ENCODE measurements at places on chromosomes 7 and 10. TPM values are rescaled to one million over a fixed set of nuclear protein-coding genes. Genes with fewer than 3 reads are reported as not detected.

Gene CTAGE15
- 0.13 TPM for total RNA-seq

Gene CACNB2
- 1.3 TPM for total RNA-seq

Gene VWA2
- total RNA-seq = 0.04 TPM

Gene AKR1D1
- total RNA-seq = not detected

Gene TMEM273
- 9.5 TPM for total RNA-seq

Gene ARMH3
- total RNA-seq = 7.1 TPM

Gene IKZF1
- 1.6 TPM for total RNA-seq

Gene SYCE1
- total RNA-seq = 0.13 TPM

Gene MYOZ1
- total RNA-seq = 552 TPM

Gene ARHGAP22
- 1.2 TPM for total RNA-seq

Gene CNPY1
- 0.18 TPM for total RNA-seq

Gene DLX5
- total RNA-seq = 0.13 TPM

Gene BAMBI
- total RNA-seq = 8.9 TPM

Gene SLC13A4
- 0.09 TPM for total RNA-seq

GRCh38 chr10:22630234-22631174, 83.9 kb downstream of the PIP4K2A start:
- peak; percentile 64 for DNase-seq

GRCh38 chr7:21903020-21903786, 42.5 kb downstream of the CDCA7L start:
- no peak for DNase-seq

DNA sequence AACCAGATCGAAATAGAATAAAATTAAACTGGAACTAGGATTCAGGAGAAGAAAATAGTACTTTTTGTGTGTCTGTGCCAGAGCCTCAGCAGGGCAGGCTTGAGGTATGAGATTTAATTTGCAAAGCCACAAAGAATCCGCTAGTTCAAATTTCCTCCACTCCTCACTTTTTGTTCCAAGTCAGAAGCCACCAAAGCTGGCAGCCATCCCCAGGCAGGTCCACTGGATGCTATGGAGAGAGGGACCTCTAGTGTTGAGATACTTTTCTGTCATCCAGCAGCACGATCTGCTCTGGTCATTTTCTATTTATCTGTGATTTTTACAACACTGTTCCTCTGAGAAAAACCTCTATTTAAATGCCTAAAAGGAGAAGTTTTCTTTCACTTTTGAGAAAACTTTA, 147.9 kb upstream of the FRMD4A start:
- peak; percentile 94 for DNase-seq

DNA sequence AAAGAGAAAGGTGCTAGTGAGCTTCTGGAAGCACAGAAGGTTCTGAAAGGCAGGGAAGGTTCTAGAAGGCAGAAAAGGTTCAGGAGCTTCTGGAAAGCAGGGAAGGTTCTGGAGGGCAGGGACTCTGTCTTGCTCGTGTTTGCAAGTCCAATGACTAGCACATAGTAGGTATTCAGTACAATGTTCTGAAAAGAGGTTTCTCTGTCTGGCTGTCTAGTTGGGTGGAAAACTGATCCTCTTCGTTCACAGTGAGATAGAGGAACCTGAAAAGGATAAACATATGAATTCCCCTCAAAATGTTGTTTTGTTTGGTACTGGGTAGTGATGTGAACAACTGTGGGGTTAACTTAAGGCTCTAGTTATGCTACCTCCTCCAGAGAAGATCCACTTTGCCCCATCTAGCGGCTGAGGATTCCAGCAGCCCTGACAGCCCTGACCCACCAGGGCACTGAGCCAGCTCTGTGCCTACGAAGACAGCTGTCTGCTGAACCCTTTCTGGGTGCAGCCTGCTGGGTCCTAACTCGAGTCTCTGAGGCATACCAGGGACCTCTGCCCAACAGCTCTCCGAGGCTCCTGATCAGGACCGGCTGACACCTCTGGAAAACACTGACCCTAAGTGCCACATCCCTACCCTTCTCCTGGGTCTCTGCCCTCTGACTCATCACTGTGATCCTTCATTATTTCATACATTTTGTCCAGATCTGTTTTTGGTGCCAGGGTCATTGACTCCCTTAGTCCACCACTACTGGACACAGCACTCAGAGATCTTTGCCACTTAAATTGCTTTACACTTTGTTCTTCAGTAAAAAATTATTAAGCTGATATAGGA, 15.4 kb downstream of the PTPRN2 start:
- DNase-seq = peak; percentile 45

- DNase-seq = no peak
Measured at GRCh38 chr10:101724446-101724845, 29.5 kb upstream of the FBXW4 start.

DNA sequence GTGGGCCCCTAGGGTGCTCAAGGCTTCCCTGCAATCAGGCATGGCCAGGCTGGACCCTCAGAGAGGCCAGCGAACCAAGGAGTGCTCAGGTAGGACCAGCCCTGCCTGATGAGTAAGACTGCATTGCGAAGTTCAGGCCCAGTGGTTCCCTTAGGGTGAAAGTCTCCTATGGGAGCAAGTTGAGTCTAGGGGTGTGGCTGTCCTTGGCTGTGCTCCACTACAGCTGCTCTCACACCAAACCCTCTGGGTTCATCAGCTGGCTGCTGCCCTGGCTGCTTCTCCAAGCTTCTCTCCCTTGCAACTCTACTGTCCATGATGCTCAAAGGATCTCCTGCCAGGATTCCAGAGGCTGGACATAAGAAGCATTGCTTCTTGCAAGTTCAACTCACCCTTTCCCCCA, 18.7 kb downstream of the FAM25A start:
- DNase-seq = no peak

DNA sequence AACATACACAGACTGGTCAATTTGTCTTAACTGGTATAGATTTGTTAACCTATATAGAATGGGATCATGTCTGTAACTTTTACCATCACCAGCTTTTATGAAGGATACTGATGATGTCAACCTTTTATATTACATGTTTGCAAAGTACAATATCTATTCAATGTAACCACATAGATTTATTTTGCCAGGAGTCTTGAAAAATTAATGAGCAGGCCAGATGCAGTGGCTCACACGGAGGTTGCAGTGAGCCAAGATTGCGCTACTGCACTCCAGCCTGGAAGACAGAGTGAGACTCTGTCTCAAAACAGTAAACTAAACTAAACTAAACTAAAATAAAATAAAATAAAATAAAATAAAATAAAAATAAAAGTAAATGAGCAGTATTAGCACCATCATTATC, 30.0 kb upstream of the PARD3 start:
- peak; percentile 79 for DNase-seq

DNA sequence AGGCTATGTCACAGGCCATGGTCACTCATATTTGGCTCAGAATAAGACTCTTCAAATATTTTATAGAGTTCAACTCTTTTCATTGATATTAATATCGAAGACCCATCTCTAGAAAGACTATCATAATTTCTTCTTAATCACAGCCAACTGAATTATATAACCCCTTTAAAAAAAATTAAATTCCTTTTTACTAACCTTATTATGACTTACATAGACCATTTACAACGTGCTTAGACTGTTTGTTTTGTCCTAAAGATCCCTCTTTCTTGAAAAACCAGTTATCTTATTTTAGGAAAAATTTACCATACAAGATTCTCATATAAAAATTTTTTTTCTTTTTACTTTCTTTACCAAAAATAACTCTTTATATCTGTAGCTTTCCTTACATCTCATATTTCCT, 10.2 kb upstream of the TMEM254 start:
- no peak for DNase-seq

DNA sequence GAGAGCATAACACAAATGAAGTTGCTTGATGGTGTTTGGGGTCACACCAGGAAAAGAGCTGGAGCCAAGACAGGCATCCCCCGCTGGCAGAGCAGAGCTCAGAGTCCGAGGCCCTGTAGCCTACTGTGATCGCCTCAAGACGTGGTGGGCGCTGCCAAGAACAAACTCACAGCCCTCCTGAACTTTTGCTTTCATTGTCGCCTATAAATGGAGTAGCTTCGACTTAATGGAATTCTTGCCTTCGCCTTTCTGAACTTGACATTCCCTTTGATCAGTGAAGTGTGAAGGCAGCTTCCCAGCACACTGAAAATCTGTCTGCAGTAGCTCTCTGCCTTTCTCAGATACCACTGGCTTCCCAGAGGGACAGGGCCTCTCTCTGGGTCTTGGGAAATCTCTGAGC, 21.3 kb downstream of the CPXM2 start:
- no peak for DNase-seq

- no peak for DNase-seq
Measured at GRCh38 chr10:44033008-44033407, 351.9 kb downstream of the CXCL12 start.

DNA sequence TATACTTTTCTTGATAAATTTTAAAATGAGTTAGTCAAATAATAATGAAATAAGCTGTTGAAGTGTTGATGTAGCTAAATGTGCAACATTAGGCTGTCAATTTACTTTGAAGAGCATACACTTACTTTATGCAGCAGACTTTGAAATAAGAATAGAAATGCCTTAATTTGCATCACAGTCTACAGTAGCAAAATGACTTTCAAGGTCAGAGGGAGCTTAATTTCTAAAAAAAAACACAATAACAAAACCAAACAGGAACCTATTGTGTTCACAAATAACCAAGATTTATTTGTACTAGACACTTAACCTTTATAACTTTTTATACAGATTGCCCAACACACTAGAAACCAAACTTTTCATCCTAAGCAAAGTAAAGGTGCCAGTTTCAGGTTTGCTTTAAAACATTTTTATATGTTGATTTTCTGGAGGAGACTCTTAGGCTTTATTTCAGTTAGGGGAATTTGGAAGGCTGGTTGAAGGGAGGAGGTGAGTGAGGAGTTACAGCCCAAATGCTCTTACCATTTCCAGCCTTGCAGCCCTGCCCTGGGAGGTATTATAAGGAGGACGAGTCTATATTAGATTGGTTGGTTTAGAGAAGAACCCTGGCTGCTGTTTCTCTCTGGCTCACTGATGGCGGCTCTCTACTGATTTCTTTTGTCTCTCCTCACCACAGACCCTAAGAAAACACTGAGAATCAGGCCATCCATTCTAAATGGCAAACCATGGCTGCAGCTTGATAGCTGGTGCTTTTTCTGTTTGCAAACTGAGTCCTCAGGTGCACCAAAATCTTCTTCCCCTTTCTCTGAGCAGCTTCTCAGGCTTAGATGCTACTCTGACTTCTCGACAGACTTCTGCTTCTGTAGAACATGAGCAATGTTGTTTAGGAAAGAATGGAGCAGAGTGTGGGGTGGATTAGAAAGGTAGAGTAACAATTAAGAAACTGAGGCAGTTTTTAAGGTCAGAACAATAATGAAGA, 55.2 kb upstream of the RPA3 start:
- DNase-seq = no peak

DNA sequence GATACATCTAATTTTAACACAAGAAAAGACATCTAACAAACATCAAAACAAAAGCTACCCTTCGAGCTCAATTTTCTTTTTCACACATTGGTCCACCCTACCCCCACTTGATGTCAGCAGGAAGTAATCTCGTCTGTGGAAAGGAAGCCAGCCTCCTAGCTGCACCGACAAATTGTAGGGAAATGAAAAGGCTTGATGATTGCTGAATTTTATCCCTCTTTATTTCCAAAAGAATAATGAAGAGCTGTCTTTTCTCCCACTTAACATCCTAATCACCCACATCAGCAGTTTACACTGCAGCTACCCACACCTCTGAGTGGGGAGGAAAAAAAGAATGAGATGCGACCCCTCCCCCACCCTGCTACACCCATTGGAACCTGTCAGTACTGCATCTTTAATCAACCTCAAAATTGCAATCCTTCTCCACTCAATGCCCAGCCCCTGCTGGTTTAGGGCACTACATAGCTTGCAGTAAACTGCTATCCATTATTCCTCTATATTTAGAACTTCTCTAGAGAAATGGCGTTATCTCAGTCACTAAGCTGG, 10.6 kb upstream of the CPVL start:
- DNase-seq = no peak

GRCh38 chr7:139598642-139599041, 75.2 kb downstream of the CLEC2L start:
- DNase-seq = no peak

GRCh38 chr10:124225467-124226270, 132.3 kb upstream of the CHST15 start:
- no peak for DNase-seq

GRCh38 chr7:123126691-123127090, 73.1 kb downstream of the SLC13A1 start:
- DNase-seq = no peak

GRCh38 chr7:157832866-157833607, 496.2 kb downstream of the DNAJB6 start:
- DNase-seq = no peak

DNA sequence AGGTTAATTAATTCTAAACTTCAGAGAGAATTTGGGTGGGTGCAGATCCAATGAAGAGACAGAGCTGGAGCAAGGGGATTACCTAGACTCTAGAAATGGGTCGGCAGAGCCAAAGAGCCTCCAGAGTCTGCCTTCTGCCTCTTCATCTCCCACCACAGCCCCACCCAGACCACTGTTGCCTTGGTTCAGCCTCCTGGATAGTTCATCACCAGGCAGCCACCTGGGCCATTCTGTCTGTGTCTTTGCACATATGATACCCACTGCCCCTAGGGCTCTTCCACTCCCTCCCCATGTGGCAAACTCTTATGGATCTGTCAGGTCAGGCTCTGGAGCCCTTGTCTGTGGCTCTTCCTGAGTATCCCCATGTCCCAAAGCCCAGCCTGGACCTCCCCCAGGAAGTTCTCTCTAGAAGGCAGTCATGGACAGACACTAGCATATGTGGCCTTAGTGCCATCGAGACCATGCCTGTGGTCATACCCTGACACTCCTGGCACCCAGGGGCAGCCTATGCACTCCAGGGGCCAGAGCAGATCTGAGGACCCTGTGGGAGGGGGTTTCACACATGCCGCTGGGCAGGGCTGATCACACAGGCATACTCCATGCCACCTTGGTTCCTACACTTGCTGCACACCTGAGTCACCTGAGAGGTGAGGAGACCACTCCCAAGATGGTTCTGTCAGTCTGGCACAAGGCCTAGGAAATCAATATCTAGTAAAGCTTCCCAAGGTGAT, 41.6 kb downstream of the FRMPD2 start:
- no peak for DNase-seq

- DNase-seq = no peak
Measured at GRCh38 chr10:113644185-113645120, 19.4 kb downstream of the NRAP start.

GRCh38 chr7:80385508-80385907, 126.4 kb downstream of the GNAT3 start:
- DNase-seq = no peak

GRCh38 chr10:112335111-112335867, 38.6 kb upstream of the ACSL5 start:
- DNase-seq = no peak

DNA sequence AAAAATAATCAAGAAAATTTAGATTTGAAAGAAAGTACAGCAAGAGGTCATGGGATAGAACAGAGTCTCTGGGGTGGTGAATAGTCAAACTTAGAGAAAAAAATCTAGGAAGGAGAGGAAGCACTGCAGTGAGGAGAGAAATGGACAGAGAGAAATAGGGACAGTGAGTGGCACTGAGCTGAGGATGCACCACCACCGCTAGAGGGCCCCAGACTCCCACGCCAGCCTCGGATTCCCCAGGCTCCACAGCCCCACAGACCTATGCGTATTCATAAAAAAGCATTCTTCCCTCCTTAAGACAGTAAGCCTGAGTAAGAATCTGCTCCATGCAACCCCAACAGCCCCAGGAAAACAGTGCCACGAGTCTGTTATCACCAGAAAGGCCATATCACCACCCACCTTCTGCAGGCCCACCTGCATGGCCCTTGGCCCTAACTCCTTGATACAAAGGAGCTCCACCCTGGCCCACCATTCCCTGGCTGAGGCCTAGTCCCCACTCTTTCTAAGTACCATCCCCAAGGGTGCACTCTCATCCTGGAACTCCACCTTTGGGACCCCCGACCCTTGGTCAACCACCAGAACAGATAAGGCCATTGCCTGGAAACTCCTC, 91.0 kb downstream of the ALOX5 start:
- DNase-seq = peak; percentile 77

Measured in muscle of leg (tissue), 16 donors.